ENCODE measurements at places on chromosomes 3 and 15.

DNA sequence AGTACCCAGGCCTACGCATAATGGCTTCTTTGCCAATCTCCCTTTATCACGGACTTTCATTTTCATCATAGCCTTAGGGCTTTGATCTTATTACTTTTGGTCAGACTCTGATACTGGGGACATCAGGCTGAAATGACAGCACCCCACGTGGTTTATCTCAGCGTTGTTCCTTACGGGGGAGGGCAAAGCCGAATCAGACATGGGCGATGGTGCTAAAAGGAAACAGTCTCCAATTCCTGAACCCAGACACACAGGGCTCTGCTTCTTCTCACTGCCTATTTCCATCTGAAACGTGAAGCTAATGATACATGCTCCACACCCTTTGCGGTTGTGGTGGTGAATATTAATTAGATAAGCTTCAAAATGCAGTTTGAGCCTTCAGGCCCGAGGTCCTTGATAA, 59.4 kb upstream of the CD47 start:
- DNase-seq: no peak

DNA sequence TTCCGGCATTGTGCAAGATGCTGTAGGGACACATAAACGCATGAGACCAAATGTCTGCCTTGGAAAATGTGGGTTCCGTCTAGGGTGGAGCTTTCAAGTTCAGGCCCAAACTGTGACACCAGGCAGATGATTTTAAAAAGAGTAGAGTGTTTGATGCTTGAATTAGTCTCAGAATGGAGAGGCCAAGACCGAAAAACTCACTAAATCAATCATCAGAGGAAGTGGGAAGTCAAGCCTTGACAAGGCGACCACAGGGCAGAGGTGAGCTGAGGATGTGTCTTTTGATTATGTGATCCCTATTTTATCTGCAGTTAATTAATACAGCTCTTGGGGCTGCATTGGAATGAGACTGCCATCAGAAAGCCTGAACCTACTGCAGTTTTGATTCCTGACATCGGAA, 275.4 kb downstream of the ABHD5 start:
- DNase-seq: no peak

DNA sequence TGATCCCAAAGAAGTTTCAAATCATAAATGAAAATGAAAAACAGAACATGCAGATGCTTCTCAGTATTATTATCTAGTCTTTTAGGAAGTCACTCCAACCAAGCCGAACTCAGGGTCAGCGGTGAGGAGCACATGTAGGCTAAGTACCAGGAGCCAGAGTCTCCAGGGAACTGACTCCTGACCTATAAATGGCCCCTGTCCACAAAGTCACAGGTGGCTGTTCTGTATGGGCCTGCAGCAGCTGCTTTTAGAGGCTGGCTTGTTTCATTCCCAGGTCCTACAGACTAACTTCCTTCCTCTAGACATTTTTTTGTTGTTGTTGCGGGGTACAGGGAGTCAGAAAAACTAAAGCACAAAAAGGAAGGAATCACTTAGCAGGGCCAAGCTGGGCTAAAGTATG, 54.6 kb downstream of the DAPK2 start:
- DNase-seq: peak; percentile 45

- DNase-seq: no peak
Measured at GRCh38 chr15:80093854-80094418, 34.5 kb downstream of the ZFAND6 start.

GRCh38 chr3:50374363-50375257, 15.3 kb upstream of the TMEM115 start:
- DNase-seq: no peak

GRCh38 chr3:99808163-99808794, 9.4 kb upstream of the CMSS1 start:
- no peak for DNase-seq

GRCh38 chr15:92953566-92953965, 53.4 kb downstream of the CHD2 start:
- DNase-seq: no peak

- DNase-seq: no peak
Measured at GRCh38 chr3:99783011-99783573, 34.6 kb upstream of the CMSS1 start.

GRCh38 chr15:65985387-65985786, 116.1 kb downstream of the RAB11A start:
- DNase-seq: no peak

- no peak for DNase-seq
Measured at GRCh38 chr15:40361640-40362039, 3.6 kb downstream of the DISP2 start.

GRCh38 chr3:161222662-161223061, 1.6 kb downstream of the NMD3 start:
- no peak for DNase-seq

DNA sequence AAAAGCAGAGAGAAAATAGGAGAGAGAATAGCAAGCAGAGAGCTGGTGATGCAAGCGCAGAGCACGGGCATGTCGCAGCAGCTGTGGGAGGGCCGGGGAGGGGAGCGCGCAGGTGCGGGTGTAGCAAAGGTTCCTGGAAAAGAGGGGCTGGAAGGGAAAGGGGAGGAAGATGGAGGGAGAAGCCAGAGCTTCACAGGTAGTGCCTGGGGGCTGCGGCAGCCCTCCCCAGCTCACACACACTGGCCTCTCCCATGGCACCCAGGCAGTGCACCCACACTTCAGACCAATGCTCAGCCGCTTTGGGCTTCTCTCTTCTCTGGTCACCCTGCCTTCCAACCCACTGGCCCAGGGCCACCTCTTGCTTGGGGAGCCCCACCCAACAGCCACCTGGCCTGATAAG, 72.1 kb downstream of the ADAMTS7 start:
- DNase-seq: peak; percentile 64

DNA sequence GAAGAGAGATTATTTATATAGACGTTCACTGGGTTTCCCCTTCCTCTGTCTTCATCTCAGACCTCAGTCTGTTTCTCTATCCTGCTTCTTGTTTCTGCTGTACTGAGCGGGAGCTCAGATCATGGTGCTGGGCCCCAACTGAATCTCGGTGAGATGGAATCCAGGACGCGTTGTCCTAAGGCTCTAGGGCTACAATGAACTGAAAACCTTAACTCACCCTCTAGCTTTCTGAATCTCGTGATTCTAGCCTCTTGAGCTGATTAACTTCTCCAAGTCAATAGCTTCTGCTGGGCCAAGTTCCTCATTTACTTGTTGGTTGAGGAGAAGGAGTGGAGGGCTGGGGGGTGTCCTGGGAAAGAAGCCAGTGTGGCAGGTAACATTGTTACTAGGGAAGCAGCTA, 32.7 kb upstream of the MAP3K13 start:
- DNase-seq: no peak

DNA sequence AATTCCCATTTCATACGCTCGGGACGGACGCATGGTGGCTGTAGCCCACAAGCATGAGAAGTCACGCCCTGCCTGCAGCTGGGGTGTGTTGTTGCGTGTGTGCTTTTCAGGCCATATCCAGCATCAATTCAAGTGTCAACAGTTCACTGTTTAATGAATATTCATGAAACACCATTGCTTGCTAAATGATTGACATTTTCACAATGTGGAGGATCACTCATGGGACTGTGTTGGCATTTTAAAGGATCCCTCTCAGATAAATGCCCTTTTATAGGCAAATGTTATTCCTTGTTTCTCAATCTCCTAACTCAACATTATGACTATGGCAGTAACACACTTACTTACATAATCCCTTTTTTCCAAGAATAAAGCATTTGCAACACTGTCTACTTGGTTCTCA, 511.3 kb downstream of the GABRG3 start:
- no peak for DNase-seq

DNA sequence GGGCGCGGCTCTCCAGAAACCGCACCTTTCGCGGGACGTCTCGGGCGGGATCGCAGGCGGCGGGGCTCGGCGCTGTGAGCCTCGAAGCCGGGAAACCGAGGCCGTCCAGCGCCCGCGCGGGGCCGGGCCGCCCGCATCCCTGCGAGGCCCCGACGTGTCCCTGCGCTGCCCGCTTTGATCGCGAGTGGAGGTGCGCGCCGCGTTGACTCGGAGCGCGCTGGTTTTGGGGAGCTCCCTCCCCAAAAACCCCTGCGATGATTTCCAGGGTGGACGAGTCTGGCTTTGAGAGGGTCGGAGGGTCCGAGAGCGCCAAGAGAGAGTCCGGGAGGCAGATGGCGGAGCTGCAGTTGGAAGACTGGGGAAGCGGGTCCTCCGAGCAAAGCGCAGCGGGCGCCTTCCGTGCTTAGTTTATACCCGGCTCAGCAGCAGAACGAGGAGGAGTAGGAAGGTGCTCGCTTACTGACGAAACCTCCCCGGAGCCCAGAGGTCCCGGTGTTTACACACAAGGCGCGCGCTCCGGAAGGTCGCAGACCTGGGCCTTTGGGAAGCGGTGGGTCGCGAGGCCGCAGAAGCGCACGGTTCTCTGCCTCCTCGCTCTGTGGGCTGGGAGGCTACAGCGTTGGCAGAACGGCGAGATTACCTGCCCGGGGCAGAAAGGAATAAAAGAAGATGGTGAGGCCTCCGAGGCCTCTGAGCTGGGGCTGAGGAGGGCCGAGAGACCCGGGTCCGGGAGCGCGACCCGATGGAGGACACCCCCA, 687 bp downstream of the ALDH1A3 start:
- DNase-seq: no peak

DNA sequence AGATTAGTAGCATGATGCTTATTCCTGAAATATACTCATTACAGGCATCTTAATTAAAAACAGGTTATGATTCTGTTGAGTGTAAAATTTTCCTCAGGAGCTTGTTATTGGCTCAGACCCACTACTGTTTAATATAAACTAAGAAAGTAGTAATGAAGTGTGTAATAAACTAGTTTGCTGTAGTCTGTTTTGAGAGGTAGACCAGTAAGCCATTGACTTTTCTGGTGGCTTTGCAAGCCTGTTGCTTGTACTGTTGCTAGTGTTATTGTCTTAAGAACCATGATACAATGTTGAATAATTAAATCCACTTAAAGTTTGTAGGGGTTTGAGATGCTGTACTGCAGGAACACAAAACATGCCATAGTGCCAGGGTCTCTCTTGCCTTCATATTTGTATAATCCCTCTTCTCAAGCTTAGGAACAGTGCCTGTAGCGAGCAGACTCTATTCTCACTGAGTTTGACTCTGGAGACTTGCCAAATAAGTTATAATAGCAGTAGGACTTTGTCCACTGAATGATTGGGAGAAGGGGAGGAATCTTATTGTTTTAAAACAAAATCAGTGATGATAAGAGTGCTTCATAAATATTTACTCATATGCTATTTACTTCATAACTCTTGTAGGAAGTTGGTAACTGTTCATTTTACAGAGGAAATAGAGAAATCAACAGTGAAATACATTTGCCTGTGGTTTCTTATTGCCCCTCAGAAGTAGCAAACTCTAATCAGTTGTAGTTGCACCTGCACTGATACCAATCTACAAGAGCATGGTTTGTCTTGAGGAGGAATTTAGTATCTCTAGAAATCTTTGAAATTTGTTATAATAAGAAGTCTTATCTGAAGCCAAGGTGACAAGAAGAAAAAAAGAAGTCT, 13.4 kb downstream of the TCF12 start:
- no peak for DNase-seq

DNA sequence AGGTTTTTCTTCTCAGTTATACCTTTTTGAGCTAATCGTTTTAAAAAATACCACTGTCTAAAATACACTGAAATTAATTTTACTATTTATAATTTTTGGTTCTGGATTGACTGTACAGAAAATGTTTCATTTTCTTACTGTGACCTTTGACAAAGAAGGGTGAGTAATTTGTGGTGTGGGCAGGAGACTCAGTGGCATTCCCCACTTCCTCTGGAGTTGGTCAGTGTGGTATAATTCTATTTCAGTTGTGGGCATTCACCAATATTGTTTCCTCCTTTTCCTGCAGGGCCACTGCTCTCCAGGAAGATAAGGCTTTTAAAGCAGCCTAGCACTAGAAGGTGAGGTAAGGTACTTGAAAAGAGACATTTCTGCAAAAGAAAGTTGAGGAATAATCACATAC, 6.5 kb downstream of the DAG1 start:
- no peak for DNase-seq

- DNase-seq: peak; percentile 80
Measured at GRCh38 chr3:71584394-71585011, 975 bp upstream of the FOXP1 start.

- DNase-seq: no peak
Measured at GRCh38 chr3:58321791-58322190, 10.9 kb upstream of the PXK start.

GRCh38 chr15:49135342-49135857, 20.0 kb downstream of the COPS2 start:
- DNase-seq: no peak

- no peak for DNase-seq
Measured at GRCh38 chr3:107904536-107905066, 186.2 kb downstream of the CD47 start.

DNA sequence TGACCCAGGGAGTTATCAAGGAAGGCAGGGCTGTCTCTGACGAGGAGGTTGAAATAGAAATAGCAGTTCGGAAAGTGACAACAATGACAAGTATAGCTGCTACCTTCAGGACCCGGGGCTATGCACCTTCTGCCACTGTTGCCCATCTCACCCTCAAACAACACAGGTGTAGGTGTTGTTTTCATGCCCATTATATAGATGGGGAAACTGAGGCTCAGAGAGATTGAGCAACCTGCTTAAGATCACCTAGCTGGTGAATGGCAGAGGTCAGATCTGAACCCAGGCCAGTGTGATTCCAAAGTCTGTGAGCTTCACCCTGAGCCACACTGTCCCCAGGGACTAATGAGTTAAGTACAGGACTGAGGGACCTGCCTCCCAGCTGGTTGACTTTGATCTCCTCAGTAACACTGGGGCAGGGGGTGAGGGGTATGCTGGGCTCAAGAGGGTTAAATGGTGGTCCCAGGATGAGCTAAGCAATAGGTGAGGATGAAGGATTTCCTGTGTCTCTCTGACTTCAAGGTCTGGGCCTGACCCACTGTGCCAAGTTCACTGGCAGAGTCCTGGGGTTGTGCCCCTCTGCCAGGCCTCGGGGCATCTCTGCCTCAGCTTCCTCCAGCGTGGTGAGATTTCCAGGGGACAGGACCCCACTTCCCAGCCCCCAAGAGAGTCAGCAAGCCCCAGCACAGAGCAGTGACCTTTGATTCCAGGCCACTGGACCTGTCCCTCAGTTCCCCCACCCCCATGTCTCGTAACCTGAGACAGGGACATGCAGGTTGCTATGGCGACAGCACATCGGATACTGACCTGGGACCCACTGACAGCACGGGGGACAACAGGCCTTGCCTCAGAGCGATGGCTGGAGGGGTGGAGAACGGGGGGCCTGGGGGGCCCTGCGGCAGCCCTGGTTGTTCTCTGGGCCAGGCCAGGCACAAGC, 35.0 kb downstream of the ATP2B2 start:
- DNase-seq: no peak

GRCh38 chr3:57009367-57009766, 51.1 kb upstream of the SPATA12 start:
- peak; percentile 69 for DNase-seq

Measured in posterior vena cava (tissue), 2 donors.